ENCODE measurements at places on chromosomes 7 and 10.

GRCh38 chr7:73852500-73852899, 8.5 kb upstream of the TMEM270 start:
- no peak for DNase-seq

DNA sequence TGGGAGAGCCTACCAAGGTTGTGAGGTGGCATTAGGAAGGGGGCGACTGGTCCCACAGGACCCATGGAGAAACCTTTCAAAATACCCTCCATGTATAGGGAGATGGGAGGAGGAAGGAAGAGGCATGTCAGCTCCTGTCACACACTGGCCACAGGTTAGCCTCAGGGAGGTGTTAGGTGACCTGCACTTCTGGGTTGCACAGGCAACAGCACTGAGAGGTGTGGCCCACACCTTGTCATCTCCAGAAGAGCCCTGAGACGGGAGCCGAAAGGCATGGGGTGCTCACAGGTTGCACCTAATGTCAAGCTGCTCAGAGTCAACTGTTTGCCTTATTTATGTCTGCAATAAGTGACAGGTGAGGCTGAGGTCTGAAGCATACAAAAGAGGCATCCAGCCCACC, 14.6 kb upstream of the USP6NL start:
- no peak for DNase-seq

DNA sequence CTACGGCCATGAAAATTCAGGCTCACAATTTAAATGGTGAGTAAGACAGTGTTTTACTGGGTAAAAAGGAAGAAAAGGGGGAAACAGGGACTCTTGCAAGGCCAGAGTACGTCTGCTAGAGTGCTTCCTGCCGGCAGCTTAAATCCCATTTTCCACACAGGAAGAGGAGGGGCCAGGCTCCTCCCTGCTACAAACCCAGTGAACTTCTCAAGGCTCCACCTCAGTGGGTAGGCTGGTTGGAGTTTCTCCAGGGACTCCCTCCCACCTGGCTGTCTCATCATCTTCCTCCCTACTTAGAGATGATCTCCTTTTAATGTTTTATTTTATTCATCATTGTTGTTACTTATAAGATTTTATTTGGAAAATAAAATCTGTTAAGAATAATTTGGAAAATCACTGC, 62.6 kb upstream of the SEMA3C start:
- DNase-seq: no peak

GRCh38 chr7:1639071-1639470, 31.0 kb upstream of the ELFN1 start:
- DNase-seq: no peak

DNA sequence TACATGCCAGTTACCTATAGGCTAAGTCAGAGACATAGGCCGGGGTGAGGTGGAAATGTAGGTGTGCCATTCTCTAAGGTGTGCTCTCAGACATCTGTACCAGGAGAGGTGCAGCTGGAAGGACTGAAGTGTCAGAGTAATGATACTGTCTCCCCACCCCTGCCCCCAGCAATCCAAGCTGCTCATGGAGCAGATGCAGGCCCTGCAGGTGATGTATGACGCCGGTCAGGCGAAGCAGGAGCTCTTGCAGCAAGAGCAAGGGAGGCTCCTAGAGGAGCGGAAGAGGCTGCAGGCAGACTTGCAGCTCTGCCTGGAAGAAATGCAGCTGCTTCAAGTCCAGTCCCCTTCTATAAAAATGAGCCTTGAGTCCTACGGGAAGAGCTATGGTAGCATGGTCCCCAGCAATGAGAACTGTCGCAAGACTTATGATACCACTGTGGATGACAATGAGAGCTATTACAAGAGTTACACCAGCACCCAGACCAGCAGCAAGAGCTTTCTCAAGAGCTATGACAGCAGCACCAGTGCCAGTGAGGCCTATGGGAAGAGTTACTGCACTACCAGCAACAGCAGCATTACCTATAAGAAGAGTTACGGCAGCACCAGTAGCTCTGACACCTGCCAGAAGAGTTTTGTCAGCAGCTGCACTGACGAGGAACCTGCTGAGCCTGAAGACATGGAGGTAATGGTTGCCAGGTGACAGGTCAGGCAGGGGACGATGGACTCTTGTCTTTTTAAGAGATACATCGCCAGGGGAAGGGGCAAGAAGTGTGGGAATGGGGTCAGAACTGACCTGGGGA, 18.4 kb upstream of the FLNC start:
- no peak for DNase-seq

DNA sequence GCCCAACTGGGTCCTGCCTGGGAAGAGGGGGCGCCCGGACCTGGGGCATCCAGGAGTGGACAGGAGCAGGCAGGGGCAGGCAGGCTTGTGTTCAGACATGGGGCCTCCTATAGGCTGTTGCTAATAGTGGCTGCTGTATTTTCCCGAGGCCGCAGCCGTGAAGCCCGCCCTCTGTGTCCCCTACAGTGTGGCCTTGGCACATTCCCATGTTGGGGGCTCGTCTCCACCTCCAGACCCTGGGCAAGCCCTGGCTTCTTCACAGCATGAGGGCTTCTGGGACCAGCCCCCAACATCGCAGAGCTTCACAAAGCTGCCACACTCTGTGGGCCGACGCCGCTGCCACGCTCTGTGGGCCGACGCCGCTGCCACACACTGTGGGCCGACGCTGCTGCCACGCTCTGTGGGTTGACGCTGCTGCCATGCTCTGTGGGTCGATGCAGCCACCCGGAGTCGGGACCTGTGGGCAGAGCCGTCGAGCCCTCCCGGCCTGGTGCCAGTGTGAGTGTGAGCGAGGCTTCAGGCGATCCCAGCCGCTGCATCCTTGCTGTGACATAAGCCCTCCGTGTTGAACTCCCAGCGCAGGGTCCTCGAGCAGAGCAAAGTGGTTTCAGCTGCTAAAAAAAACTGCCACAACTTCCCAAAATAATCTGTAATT, 109.0 kb downstream of the INPP5A start:
- DNase-seq: no peak

DNA sequence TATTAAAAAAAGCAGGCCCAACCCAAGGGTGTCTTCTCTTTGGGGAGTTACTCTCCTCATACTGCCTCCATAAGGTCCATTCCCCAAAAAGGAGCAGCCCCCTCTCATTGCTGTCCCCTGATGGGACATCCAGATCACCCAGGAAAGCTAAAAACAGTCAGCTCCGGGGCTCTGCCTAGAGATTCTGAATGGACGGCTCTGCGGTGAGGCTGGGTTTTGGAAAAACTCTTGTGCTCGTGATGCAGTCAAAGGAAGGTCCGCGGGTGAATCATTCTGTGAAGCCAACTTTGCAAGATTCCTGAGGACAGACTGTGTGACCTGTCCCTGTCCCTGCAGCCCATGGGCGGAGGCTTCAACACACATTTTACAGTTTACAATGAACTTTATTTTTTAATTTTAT, 351.5 kb downstream of the TYW1 start:
- DNase-seq: no peak

DNA sequence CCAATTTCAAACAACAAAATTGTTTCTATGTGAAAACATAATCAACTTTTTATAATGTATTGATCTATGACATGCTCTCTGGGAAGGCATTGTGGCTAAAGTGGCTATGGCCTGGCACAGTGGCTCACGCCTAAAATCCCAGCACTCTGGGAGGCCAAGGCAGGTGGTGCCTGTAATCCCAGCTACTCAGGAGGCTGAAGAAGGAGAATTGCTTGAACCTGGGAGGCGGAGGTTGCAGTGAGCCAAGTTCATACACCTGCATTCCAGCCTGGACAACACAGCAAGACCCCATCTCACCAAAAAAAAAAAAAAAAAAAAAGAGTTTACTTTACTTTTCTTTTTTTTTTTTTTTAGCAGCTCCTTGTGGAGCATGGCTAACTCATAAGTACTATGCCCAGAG, 38.9 kb upstream of the CPN1 start:
- no peak for DNase-seq
